ENCODE measurements at places on chromosomes 3 and 15.

DNA sequence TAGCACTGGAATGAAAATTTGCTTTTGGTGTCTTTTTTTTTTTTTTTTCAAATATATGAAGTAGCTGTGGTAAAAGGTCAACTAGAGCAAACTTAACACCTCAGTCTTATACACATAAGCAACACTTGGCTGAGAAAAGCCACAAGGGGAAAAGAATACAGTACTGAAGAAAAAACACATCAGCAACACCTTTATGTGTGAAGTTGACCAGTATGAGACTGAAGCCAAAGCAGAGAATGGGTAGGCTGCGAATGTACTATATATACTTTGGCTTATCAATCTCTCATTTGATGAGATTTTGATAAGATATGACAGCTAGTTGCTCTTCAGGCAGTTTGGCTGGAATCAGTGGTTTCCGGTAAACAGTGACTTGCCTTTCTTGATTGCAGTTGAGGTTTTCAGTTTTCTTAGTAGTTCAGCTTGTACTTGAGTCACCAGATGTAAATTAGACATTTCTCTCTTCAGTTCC is 22.0 kb upstream of the ZCWPW2 start:
- DNase-seq: no peak

DNA sequence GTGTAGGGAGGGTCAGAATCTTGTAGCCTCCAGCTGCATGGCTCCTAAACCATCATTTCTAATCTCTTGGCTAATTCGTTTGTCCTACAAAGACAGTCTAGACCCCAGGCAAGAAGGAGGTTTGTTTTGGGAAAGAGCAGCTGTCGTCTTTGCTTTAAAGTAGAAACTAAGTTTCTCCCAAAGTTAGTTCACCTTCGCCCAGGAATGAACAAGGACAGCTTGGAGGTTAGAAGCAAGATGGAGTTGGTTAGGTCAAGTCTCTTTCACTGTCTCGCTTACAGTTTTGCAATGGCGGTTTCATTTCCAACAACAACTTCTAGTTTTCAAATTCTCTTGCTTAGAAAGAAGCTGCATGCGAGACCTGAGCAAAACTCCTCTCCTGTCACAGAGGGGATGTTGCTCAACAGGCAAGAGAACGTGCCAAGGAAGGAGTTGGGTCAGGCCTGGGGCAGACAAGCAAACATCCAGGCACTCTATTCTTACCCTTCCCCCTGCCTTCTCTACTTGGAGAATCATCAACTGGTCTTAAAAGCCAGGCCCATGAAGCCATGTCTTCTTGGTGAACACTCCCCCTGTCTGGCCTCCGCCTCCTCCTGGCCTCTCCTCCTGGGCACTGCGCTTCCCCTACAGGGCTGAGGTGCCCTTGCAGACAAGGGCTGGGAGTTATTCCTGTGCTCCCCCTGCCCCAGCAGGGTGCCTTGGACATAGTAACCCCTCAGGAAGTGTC is 57.6 kb downstream of the TMEM44 start:
- DNase-seq: no peak

- DNase-seq: no peak
Measured at GRCh38 chr3:50542177-50543034, 25.1 kb downstream of the C3orf18 start.

DNA sequence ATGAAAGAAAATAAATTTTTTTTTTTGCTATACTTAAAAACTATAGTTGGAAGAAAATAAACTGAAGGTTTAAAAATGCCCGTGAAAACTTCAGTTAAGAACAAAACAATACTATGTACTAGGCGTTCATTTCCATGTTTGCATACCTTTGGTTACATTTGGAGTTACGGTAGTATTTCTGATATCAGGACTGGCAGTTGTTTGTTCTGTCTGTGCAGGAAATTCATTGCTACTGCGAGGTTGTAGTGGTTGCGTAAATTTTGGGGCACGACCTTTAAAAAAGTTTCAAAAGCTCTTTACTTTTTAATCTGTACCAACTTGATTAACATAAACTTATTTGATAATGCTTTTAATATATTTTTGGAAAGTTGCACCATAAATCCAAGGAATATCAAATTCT is 47.9 kb downstream of the ST3GAL6 start:
- DNase-seq: no peak

DNA sequence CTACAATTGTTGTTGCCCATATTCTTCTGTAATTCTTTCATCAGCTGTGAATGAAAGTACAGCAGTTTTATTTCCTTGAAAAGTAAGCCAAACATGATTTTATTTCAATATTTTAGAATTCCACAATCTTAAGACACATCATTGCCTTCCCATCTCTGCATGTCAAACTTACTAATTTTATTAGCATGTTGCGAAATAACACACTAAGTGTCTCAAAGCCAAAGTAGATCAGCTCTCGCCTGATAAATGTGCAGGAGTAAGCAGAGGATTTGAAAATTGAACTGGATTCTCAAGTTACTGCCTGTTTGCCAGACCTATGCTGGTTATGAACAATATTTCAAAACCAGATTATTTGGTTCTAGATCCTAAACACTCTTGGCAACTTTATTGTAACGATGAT is 25.7 kb downstream of the TGFBR2 start:
- no peak for DNase-seq

GRCh38 chr15:41506796-41507341 is 6.8 kb downstream of the LTK start:
- DNase-seq: no peak

- DNase-seq: no peak
Measured at GRCh38 chr15:37877851-37878741, 56.3 kb upstream of the TMCO5A start.

GRCh38 chr3:196016485-196016884 is 65.4 kb downstream of the TFRC start:
- DNase-seq: no peak

GRCh38 chr15:40469776-40470390 is 901 bp upstream of the CHST14 start:
- no peak for DNase-seq

DNA sequence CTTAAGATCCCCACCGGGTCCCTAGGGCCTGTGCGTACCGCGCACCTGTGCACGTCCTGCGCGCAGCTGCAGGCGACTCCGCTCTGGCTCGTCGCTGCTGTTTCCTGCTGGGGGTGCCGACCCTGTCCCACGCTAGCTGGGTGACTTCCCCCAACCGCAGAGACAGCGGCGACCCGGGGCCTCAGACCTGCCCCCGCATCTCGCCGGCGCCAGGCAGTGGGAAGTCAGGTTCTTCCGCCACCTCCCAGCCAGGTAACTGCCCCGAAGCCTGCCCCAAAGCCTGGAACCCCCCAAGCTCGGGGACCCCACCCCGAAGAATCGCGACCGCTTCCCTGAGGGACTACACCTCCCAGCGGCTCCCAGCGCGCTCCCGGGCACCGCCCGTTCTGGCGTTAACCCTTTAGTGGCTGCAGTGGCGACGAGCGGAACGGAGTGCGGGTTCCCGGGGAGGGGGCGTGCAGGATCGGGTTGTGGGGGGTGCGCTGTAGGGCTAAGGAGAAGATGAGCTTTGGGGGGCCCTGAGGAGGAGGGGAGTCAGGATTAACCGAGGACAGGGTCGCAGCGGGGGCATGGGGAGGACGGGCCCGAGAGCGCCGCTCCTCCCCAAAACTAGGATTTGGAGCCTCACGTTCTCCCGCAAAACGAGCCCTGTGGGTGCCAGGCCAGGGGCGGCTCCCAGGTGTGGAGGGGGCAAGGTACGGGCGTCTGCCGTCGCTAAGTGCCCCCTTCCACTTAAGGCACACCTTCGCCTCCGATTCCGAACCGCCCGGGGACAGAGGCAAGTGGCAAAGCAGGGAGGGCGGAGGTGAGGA is 589 bp downstream of the NEIL1 start:
- peak; percentile 24 for DNase-seq

DNA sequence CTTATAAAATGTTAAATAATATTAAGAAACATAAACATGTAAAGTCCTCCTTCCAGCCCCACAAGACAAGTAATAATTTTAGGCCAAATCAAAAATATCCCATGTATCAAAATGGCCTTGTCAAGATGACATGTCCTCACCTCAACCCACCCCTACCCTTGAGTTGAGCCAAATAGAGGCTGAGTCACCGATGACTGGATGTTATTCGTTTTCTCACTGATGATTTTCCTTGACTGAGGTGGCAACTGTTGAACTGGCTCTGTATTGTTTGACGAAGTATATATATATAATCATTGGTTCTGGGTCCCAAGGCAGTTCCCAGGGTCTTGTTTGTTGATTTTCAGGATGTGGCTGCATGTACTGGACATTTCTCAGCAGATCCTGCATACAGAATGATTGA is 75.3 kb downstream of the TMEM108 start:
- no peak for DNase-seq

DNA sequence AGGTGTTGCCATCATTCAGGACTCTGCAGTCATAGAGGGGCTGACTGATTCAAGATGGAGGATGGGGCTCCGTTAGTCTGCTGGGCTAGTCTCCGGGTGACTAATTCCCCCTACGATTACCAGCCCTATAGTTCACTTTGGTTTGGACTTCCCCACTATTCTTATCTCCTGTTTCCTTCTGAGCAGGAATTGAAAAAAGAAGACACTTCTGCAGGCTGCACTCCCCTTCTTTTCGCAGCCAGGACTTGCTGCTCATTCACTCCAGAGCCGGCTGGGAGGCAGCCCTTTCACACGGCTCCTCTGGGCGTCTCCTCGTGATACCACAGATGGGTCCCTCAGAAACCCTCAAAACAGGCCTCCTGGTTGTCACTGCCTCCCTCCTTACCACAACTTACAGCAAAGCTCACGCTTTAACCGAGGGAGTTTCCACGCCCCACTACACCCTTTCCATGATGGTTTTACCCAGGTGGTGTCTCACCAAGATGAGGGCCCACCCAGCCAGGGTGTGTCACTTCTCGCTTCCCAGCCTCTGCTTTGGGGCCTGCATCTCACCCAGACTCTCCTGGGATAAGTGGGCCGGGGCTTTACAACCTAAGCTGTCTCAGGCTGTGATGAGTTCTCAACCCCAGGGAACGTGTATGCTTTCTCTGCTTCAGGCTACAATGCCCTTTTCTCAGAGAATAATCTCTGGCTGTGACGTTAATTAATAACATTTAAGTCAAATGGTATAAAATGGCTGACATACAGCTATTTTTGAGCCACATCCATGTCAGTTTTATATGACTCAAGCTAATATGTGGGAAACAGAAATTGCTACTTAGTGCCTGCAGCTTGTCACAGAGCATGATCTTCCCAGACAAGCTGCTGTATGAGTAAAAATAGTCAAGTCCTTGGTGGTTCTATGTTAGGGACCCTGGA is 11.9 kb downstream of the CX3CR1 start:
- no peak for DNase-seq

DNA sequence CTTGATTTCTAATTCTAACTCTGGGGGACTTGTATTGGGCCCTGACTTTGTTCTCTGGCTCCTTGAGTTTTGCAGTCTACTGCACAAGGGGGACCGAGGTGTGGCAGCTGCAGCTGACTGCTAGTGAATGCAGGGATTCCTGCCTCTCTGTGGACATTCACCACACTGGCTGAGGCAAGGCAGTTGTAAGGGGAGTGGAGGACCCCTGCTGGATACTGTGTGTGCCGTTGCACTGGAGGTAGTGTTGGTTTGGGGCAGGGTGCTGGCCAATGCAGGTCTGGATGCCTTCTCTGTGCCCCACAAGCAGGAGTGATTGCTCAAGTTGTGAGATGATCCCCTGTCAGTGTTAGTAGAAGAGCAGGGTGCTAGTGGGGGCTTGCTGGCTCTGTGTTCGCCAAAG is 626.1 kb downstream of the SQOR start:
- no peak for DNase-seq

GRCh38 chr3:47318916-47319315 is 36.2 kb downstream of the KLHL18 start:
- no peak for DNase-seq

GRCh38 chr3:184540777-184541681 is 20.6 kb upstream of the EPHB3 start:
- DNase-seq: peak; percentile 90

GRCh38 chr3:53078656-53079055 is 32.8 kb upstream of the SFMBT1 start:
- no peak for DNase-seq

DNA sequence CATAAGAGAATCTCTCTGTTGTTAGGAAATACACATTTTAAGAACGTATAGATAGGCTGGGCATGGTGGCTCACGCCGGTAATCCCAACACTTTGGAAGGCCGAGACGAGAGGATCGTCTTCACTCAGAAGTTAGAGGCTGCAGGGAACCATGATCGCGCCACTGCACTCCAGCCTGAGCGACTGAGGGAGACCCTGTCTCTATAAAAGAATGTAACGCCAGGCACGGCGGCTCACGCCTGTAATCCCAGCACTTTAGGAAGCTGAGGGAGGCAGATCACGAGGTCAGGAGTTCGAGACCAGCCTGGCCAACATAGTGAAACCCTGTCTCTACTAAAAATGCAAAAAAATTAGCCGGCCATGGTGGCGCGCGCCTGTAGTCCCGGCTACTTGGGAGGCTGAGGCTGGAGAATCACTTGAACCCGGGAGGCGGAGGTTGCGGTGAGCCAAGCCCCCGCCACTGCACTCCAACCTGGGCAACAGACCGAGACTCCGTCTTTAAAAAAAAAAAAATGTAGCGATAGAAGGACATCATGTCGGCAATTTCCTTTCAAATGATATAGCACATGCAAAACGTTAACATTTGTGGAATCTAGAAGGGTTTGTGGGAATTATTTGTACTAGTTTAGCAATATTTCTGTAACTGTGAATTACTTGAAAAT is 730 bp upstream of the RPL14 start:
- DNase-seq: no peak

DNA sequence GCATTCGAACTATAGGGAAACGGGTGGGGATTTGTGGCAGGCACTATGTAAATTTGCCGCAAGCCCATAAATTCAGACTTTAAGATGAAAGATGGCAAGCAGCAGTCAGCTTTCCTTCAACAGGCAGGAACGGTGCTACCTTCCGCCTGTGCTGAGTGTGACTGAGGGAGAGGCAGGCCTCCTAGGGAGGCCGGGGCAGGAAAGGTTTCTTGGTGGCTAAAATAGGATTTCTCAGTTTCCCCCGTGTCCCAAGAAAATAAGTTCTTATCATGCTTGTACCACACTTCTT is 12.5 kb downstream of the FLNB start:
- DNase-seq: no peak

- DNase-seq: no peak
Measured at GRCh38 chr15:26772154-26773066, at the start of gene GABRB3. TSS of gene GABRB3 (minus strand) at chr15:26773066.

DNA sequence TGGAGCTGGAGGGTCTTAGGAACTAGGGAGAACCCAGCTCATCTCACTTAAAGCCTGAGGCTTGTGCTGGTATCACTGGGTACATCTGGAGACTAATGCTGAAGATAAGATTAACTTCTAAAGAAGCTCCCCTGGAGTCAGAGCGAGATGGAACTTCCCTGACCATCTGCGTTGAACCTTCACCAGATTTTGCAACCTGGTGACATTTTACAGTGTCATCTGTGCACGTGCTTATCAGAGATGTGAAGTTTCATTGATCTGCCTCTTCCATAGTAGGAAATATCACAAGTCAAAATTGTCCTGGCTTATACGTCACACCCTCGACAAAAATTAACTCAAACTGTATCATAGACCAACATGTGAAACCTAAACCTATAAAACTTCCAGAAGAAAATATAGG is 395.5 kb downstream of the SHQ1 start:
- no peak for DNase-seq

- no peak for DNase-seq
Measured at GRCh38 chr3:159991591-159991990, 3.0 kb downstream of the IL12A start.

- no peak for DNase-seq
Measured at GRCh38 chr3:171497468-171497867, 37.3 kb upstream of the TNIK start.

Measured in NCI-H510A (cell line).